ENCODE measurements at places on chromosomes 16 and 17.

DNA sequence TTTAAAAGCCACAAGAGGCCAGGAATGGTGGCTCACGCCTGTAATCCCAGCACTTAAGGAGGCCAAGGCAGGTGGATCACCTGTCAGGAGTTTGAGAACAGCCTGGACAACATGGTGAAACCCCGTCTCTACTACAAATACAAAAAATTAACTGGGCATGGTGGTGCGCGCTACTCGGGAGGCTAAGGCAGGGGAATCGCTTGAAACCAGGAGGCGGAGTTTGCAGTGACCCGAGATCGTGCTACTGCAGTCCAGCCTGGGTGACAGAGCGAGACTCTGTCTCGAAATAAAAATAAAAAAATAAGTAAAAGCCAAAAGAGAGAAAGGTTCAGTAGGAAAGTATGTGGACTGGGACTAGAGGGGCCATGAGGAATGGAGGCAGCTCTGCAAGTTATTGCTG lies 13.1 kb upstream of the ITGAL start:
- no peak for DNase-seq

- no peak for DNase-seq
These were observed 27.6 kb downstream of the FCSK start for GRCh38 chr16:70481929-70482536.

- DNase-seq, result no peak
These were observed 4.3 kb upstream of the RHBDL3 start for GRCh38 chr17:32261417-32261736.

DNA sequence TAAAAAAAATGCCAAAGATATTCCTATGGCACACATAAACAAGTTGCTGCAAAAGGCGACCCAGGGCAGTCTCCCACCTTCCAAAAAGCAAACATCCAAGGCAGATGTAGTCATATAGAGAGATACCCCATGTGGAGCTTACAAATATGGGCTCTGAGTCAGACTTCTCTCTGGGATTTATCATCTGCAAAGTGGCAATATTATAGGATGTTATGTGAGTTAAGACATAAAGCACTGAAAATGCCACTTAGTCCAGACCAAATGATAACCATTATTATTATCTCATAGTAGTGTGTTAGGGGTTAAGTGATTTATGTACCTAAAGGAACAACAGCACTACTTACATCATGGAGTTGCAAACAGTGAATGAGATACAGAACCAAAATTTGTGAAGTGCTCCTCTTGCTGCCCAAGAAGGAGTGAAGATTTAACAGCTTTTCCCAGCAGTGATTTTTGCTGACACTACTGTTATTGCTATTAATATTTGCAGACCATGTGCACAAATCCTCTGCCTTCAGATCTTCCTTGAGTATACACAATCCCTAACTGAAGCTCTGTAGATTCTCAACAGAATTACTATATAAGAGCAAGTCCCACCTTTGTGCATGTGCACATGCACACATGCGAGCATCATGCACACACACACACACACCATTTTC lies 560.0 kb upstream of the SALL1 start:
- DNase-seq, result no peak

- DNase-seq, result no peak
These were observed 102.5 kb upstream of the TMEM97 start for GRCh38 chr17:28216528-28216927.

- DNase-seq, result no peak
These were observed 78.5 kb upstream of the ELAC2 start for GRCh38 chr17:13096291-13096690.

GRCh38 chr17:21296097-21297025 lies 11.8 kb downstream of the MAP2K3 start:
- DNase-seq, result no peak

DNA sequence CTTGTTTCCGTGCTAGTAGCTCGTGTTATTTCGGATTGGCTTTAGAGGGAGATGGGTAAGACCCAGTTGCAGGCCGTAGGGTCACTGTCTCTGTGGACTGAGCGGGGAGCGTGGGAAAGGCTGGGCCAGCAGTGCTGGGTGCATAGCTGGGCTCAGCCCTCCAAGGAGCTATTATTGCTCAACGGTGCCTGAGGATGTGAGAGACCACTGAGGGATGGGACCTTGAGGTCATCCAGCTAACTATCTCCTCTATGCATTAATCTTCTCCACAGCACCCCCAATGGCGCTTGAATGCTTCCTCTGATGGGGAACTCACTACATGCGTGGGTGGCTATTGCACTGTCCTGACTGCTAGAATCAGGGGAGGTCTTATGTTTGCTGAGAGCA lies 126.1 kb upstream of the FOXF1 start:
- DNase-seq, result no peak

DNA sequence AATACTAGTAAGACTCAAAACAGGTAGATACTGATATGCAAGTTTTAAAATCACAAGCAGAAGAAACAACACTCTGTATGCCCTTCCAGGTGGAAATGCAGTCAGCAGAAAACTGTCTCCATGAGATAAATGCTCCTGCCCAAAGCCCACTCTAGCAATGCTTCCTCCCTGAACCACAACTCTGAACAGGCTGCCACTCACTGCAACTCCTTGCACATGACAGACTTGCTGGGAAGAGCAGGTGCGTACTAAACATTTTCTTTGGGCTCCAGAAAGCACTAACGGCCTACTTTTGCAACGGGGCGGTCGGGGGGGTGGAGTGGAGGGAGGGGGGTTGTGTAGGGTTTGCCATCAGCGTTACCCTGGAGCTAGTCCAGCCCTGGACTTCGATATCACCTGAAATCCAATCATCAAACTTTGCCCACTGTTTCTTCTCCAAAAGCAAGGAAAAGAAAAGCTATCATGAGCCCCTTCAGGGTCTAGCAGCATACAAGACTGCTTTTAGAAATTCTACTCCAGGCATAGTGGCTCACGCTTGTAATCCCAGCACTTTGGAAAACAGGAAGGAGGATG lies 46.1 kb downstream of the ANKRD11 start:
- DNase-seq, result no peak

DNA sequence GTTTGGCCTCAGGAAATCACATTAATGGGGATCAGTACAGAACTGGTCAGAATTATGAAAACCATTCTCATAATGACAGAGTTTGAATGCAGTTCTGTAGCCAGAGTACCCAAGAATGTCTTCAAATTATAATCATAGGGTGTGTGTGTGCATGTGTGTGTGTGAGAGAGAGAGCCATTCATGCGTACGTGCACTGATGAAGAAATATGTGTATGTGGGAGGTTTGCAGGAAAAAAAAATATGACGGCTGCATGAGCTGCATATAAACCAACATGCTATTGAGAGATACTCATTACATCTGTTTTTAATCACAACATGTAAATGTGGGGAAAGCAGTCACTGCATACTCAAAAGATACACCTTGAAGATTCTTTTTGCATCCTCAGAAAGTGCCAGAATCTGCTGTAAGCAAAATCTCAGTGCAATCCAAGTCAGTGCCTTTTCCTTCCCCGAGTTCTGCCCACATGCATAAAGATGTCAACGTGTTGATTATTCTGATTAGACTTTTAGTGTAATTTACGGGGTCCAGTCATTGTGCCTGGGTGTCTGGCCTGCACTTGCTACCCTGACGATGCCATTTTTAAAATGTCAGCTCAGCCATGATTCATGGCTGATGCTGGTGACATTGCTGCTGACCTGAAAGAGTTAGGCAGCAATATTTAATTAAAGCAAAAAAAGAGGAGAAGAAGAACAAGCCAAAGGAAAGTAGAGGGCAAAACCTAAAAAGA lies 378.7 kb upstream of the ZFHX3 start:
- no peak for DNase-seq

GRCh38 chr17:46952115-46952514 lies 26.9 kb downstream of the RPRML start:
- no peak for DNase-seq

DNA sequence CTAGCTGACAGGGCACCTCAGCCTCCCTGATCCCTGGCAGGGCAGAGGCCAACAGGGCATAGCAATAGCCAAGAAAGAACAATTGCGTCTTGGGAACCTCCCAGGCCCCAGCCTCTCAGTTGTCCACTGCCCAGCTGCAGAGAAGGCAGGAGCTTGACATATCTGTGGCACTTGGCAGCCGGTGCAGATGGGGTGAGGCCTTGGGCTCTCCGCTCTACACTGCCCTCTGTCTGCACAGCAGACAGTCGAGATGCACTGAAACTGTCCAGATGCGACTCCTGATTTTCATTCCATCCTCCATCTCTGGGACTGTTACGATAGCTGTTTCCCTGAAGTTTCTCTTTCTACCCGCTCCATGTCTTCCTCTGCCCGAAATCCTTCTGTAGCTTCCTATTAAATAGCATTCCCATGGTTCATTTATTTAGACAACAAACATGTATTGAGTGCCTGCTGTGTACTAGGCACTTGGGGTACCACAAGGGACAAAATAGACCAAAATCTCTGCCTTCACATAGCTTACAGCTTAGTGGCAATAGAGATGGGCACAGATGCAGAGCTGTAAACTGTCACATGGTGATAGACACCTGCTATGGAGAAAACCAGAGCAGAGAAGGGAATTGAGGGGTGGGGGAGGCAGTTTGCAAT lies 3.3 kb downstream of the POLR3E start:
- DNase-seq, result no peak

- no peak for DNase-seq
These were observed 25.0 kb upstream of the KCNJ16 start for GRCh38 chr17:70049801-70050591.

- no peak for DNase-seq
These were observed 3.2 kb downstream of the SLC25A10 start for GRCh38 chr17:81715107-81715871.

DNA sequence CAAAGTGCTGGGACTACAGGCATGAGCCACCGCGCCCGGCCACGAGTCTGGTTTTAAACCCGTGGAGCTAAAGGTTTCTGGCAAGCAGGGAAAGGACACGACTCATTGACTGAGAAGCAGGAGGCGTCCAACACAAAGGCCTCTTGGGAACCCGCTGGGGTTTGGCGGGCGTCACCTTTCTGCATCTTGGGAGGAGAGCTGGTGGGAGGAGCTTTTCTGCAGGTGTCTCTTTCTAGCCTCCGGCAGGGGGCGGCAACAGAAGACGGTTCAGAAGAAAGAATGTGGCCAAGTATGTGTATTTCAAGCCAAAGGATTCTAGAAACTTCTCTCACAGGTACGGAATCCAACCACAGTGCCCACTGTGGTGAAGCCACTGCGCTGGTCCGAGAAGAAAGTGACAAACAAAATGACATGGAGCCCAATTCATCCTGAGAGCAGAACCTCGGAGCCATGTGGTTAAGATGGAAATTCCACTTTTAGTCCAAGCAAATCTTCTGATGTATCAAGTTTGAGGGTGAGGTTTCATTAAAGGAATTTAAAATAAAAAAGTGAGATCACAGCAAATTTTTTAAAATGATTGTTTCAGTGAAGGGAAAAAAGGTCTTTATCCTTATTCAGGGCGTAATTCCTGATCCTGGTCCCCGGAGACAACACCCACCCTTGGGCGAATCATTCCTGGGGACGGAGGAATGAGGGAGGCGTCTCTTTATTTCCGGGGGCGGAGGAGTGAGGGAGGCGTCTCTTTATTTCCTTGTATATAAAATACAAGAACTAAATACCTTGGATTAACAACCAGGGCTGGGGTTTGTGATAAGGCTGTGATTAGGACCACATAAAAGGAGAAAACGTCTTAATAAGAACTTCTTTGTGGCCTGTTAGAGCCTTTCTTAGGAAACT lies 97.6 kb downstream of the MRM3 start:
- peak; percentile 6 for DNase-seq

- no peak for DNase-seq
These were observed 29.5 kb upstream of the MYO15B start for GRCh38 chr17:75557852-75558665.

- no peak for DNase-seq
These were observed 11.0 kb downstream of the ENDOV start for GRCh38 chr17:80425835-80426426.

All from activated CD8-positive, alpha-beta memory T cell treated with anti-CD3 and anti-CD28 coated beads for 1 hour (primary cell).